Lower lobe of right lung (tissue), 2 donors: ENCODE measurements at places on chromosomes 16 and 17. TPM values are rescaled to one million over a fixed set of nuclear protein-coding genes. Genes with fewer than 3 reads are reported as not detected.

DNA sequence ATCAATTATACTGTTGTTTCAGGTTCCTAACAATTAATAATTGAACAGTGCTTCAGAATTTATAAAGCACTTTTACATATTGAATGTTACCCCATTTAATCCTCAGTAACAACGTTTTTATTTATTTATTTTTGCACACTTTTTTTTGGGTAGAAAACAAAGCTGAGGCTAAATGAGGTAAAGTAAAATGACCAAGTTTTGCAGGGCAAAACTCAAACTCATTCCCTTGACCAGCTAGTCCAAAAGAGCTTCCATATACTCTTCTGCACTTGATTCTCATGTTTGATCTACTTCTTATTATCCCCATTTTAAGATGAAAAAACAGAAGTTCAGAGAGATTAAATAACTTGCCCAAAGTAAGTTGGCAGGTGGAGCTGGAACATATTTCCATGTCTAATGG lies 81.1 kb upstream of the NACA2 start:
- no peak overlapping the region for H3K27ac ChIP-seq
- H3K4me1 ChIP-seq, result no peaks in the 10 kb centered on the region
- DNase-seq, result no peak
- H3K27me3 ChIP-seq, result no peaks in the 10 kb centered on the region

GRCh38 chr17:29802246-29802645 lies 127.8 kb downstream of the SSH2 start:
- no peak overlapping the region for H3K4me3 ChIP-seq
- no peak for DNase-seq
- H3K27ac ChIP-seq, result no peak overlapping the region
- H3K36me3 ChIP-seq, result no peaks in the 10 kb centered on the region

GRCh38 chr16:70703835-70704381 lies 18.1 kb upstream of the MTSS2 start:
- no peak for DNase-seq
- peak overlapping the region; percentile 47 for H3K27ac ChIP-seq
- H3K4me1 ChIP-seq, result peaks cover 65% of the 10 kb centered on the region
- H3K36me3 ChIP-seq, result peaks cover 5% of the 10 kb centered on the region
- no peaks in the 10 kb centered on the region for H3K27me3 ChIP-seq

DNA sequence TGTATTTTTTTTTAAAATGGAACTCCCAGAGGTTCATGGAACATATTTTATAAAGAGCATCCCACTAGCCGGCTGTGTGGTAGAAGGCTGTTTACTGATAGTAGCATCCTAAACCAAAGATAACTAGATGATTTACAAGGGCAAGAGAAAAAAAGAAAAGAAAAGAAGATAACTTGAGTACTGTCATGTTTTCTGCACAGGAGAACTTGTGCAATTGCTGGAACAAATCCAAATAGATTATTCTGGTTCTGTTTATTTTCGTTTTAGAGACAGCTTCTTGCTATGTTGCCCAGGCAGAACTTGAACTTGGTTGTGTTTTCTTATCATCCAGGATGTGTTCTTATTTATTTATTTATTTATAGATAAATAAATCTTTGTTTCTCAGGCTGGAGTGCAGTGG lies 20.9 kb upstream of the PPM1D start:
- H3K4me3 ChIP-seq, result no peak overlapping the region
- no peak for DNase-seq
- peak overlapping the region; percentile 18 for H3K27ac ChIP-seq
- no peaks in the 10 kb centered on the region for H3K36me3 ChIP-seq

- H3K27me3 ChIP-seq, result no peaks in the 10 kb centered on the region
- DNase-seq, result no peak
- no peaks in the 10 kb centered on the region for H3K36me3 ChIP-seq
- H3K4me3 ChIP-seq, result no peak overlapping the region
- no peaks in the 10 kb centered on the region for H3K4me1 ChIP-seq
Measured at GRCh38 chr17:68963958-68964357, 8.8 kb upstream of the ABCA8 start.

DNA sequence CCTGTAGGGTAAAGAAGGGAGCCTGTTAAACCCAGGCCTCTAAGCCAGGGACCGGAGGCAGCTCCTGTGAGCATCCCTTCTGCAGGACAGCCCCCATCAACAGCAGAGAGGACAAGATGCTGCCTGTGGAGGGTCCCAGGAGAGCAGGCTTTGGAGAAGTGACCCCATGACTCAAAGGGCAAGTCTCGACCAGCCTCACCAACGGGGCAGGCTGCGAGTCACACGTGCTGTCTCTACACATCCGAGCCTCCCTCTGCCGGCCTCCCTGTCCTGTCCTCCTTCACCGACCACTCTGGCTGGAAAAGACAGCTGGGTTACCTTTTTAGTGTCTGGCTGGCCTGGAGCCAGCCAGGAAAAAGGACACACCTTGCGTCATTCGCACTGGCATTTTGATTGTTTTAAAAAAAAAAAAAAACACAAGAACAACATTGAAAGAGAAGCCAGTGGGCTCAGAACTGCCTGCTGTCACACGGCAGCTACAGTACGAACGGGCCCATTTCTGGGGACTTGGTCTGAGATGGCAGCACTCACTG lies 74.5 kb upstream of the RCVRN start:
- H3K4me3 ChIP-seq, result no peak overlapping the region
- no peaks in the 10 kb centered on the region for H3K36me3 ChIP-seq
- H3K4me1 ChIP-seq, result no peaks in the 10 kb centered on the region
- DNase-seq, result no peak

GRCh38 chr16:2155977-2156848 lies 631 bp downstream of the TRAF7 start:
- H3K36me3 ChIP-seq, result peaks cover 21% of the 10 kb centered on the region
- H3K27me3 ChIP-seq, result no peaks in the 10 kb centered on the region
- peak; percentile 66 for DNase-seq
- peaks cover 86% of the 10 kb centered on the region for H3K4me1 ChIP-seq
- peak overlapping the region; percentile 83 for H3K27ac ChIP-seq
- peak overlapping the region; percentile 75 for H3K4me3 ChIP-seq

DNA sequence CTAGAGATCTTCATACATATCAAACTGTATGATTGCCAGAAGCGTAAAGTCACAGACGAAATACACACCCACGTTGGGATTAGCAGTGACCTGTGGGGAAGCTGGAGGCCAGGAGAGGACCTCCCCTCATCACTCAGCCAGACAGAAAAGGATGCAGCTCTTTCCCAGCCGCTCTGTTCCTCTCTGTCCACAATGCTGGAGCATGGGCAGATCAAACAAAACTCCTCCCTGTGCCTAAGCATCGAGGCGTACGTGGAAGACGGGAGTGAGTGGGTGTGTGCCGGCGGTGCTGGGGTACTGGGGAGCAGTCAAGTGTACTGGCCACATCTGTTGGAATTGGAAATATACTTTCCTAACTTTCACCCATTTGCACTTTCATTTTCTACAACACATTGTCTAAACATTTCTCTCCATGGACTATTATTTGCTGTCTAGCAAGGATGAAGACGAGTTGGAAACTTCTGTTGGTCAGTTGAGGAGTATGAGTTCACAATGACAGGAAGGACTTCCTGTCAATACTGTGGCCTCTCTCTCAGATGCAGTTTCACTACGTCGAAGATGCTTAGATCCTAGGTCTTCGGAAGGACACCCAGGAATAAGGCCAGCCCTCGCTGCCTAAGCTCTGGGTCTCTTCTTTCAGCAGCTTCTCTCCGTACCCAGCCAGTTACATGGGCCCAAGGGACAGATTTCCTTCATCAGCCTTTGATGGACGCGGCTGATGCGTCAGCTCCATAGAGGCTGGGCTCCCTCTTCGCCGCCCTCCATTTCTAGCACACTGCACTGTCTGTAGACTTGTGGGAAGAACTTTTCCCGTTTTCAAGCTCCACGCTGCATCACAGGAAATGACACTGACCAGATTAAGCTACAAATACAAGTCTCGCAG lies 30.6 kb upstream of the ENDOV start:
- H3K4me1 ChIP-seq, result no peaks in the 10 kb centered on the region
- peak overlapping the region; percentile 6 for H3K27ac ChIP-seq
- H3K36me3 ChIP-seq, result peaks cover 100% of the 10 kb centered on the region

- H3K4me1 ChIP-seq, result no peaks in the 10 kb centered on the region
- H3K4me3 ChIP-seq, result no peak overlapping the region
- no peak for DNase-seq
- no peaks in the 10 kb centered on the region for H3K27me3 ChIP-seq
- no peak overlapping the region for H3K27ac ChIP-seq
Measured at GRCh38 chr17:41844971-41845370, 7.3 kb downstream of the KLHL10 start.

GRCh38 chr16:24988593-24989338 lies 26.4 kb downstream of the ARHGAP17 start:
- no peaks in the 10 kb centered on the region for H3K36me3 ChIP-seq
- peak overlapping the region; percentile 65 for H3K27ac ChIP-seq
- no peaks in the 10 kb centered on the region for H3K27me3 ChIP-seq

DNA sequence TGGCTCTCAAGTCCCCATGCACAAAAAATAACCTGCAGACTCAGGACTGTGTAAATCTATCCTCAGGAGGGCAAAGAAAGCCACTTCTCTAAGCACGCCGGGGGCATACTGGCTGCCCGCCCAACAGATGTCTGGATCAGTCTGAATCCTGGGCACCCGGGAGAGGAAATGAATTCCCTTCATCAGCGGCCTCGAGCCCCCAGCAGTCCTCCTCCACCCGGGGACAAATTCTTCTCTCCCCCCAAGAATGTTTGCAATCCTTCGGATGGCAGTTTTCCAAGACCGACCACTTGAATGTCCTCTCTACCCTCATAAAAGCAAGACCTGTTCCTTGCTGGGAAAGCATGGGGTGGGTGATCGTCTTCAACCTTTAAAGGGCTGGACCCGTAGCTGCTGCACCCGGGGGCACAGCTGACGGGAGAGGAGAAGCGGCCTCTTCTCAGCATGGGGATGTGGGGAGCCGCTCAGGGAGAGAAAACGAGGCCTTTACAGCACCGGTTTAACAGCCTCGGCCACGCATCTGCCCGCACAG lies 9.4 kb upstream of the MAP2K3 start:
- H3K36me3 ChIP-seq, result no peaks in the 10 kb centered on the region
- peak overlapping the region; percentile 59 for H3K27ac ChIP-seq
- peaks cover 38% of the 10 kb centered on the region for H3K4me1 ChIP-seq
- peak overlapping the region; percentile 92 for H3K4me3 ChIP-seq
- no peaks in the 10 kb centered on the region for H3K27me3 ChIP-seq
- no peak for DNase-seq

DNA sequence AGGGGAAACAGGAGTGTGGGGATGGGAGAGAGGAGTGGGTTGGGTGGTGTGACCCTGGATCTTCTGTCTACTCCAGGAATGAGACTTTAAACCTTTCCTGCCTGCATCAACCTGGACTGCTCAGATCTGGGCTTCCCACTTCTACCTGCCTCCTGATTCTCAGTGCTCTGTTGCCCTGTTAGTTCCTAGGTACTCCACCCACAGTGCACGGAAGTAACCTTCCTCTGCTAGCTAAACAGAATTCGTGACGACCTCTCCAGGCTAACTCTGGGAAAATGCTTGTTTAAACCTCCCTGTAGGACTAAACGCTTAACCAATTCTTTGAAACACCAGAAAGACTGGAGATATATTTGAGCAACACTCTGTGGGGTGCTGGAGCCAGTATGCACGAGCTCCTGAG lies 83.4 kb upstream of the CLEC3A start:
- no peak overlapping the region for H3K4me3 ChIP-seq
- no peaks in the 10 kb centered on the region for H3K4me1 ChIP-seq
- DNase-seq, result no peak
- no peaks in the 10 kb centered on the region for H3K27me3 ChIP-seq

- no peaks in the 10 kb centered on the region for H3K27me3 ChIP-seq
- H3K36me3 ChIP-seq, result peaks cover 4% of the 10 kb centered on the region
- H3K27ac ChIP-seq, result no peak overlapping the region
- DNase-seq, result no peak
- H3K4me1 ChIP-seq, result peaks cover 46% of the 10 kb centered on the region
- H3K4me3 ChIP-seq, result no peak overlapping the region
Measured at GRCh38 chr17:49338883-49339282, 23.2 kb downstream of the ZNF652 start.

DNA sequence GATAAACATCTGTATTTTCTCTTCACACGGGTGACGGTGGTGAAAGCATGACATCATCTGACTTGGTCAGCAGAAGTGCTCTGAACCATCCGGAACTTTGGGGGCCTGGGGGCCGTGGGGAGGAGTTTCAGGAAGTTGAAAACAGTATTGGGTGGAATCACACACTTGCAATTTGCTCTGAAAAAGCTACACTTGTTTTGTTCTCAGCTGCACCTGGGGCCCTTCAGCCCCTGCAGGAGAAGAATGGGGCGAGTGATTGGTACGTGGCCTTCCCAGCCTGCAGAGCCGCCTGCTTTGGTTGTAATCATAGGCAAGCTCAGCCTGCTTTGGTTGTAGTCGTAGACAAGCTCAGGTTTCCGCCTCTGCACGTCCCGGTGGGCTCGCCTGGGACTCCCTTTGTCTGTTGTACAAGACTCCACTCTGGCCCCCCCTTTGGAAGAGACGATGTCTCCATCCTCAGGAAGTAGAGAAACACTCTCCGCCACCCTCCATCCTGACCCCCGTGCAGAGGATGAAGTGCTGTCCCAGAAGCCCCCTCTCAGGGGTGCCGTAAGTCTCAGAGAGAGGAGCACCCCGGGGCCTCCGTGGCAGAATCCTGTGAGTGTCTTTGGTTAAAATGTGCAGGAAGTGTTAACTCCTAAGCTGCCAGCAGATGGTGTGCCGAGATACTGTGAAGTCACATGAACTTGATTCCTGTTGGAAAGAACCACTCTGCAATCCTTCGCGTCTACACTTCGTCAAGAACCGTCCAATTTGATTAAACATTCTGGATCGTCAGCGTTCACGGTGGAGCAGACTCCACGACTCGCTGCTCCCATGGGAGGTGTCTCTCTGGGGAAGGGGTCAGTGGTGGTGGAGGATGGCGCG lies 5.4 kb downstream of the BANP start:
- peak overlapping the region; percentile 77 for H3K27ac ChIP-seq
- H3K27me3 ChIP-seq, result no peaks in the 10 kb centered on the region
- peaks cover 13% of the 10 kb centered on the region for H3K36me3 ChIP-seq
- H3K4me1 ChIP-seq, result peaks cover 56% of the 10 kb centered on the region

- H3K36me3 ChIP-seq, result no peaks in the 10 kb centered on the region
- no peak overlapping the region for H3K4me3 ChIP-seq
- no peak for DNase-seq
- peaks cover 55% of the 10 kb centered on the region for H3K27me3 ChIP-seq
Measured at GRCh38 chr17:81526662-81527571, 1.3 kb upstream of the FSCN2 start.

DNA sequence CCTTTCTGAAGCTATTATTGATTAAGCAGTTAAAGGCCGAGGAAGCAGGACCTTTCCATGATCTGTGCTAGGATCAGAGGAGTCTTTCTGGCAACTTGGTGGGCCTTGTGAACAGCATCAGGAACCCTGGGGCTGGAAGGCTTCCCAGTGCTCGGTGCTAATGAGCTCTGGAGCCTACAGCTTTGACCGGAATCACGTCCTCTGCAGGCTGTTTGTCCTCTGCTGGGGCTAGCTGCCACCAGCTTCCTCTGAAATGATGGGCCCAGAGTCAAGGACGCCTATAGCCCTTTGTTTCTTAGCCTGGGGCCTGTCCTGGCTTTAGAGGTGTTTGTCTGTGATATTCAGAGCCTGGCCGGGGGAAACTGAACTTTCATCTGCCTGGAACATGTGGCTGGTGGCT lies 111.6 kb downstream of the SHISA9 start:
- no peak overlapping the region for H3K27ac ChIP-seq
- no peaks in the 10 kb centered on the region for H3K4me1 ChIP-seq
- DNase-seq, result no peak

CCR7 gene
- 2.2 TPM for total RNA-seq

CTRB1 gene
- not detected for total RNA-seq

LRRC37A2 gene
- 13.4 TPM for total RNA-seq

P3H4 gene
- total RNA-seq, result 9.2 TPM

KRT33B gene
- total RNA-seq, result not detected

TLCD2 gene
- total RNA-seq, result 13.4 TPM

DRG2 gene
- 29.2 TPM for total RNA-seq

CYB5D1 gene
- 12.6 TPM for total RNA-seq

FOXO3B gene
- 1.9 TPM for total RNA-seq

PRSS27 gene
- total RNA-seq, result 1.3 TPM

SLC16A6 gene
- 7.5 TPM for total RNA-seq

AIPL1 gene
- not detected for total RNA-seq
